ENCODE measurements at places on chromosomes 13 and 19. TPM values are rescaled to one million over a fixed set of nuclear protein-coding genes. Genes with fewer than 3 reads are reported as not detected.
A peak's percentile ranks its signal among the peaks of the same experiment; 100 is the strongest.

GRCh38 chr13:28609926-28610325, 49.0 kb upstream of the POMP start:
- DNase-seq, result no peak

- DNase-seq, result no peak
These were observed at the start of gene VSIG10L for GRCh38 chr19:51341976-51342580. Gene VSIG10L (minus strand): TSS chr19:51342139. CDS start chr19:51342124, 15 bp downstream.

- no peak for DNase-seq
These were observed 38.4 kb upstream of the PDCD5 start for GRCh38 chr19:32542477-32543108.

DNA sequence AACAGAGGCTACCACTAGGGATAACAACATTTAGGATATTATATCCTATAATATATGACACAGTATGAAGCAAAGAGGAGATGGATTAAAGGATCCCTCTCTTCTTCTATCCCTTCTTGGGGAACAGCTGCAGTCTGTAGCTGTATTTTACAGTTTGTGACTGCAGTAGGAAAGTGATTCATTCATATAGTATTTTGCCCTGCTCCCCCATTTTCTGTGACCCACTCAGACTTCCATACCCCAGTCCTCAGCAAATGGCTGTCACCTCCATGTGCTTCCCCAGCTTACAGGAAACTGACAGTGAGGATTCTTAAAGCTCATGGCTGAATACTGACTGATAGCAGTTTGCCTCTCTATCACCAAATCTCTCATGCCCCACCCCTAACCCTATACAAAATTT, 27.5 kb downstream of the MICU2 start:
- DNase-seq, result no peak

DNA sequence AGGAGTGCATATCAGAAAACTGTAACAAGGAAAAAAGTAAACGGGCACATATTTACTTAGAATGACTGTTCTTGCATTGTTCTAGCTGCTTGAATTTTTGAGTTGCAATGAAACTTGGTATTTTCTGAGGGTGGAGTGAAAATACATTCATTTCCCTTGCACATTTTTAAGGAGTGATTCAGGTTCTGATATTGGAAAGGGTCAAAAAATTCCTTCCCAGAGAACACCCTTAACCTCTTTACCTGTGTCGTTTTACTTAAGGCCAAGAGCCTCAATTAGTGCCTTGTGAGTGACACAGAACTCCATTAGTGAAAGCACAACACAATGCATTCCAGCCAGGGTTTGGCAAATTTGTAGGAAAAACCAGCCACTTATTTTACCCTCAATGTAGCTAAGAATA, 2.3 kb downstream of the ITGBL1 start:
- no peak for DNase-seq

GRCh38 chr13:38954291-38954690, 36.3 kb downstream of the STOML3 start:
- DNase-seq, result no peak

GRCh38 chr19:15433519-15434069, 14.8 kb upstream of the AKAP8L start:
- no peak for DNase-seq

DNA sequence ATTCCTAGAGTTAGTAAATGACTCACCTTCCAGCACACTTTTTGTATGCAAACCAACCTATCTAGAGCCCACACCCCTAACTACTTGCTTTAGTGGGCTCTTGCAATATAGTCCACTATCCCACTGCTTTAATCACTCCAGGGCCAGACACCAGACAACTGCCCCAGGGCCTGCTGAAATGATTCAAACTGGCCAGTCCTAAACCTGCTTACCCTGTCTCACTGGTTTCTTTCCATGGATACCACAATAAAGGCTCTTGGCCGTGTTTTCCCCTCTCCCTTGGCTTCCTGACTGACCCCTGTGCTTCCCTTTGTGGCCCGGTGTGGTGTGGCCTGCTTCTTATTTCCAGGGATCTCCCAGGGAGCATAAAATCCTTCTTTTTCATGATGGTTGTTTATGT, 14.6 kb downstream of the HS6ST3 start:
- no peak for DNase-seq

DNA sequence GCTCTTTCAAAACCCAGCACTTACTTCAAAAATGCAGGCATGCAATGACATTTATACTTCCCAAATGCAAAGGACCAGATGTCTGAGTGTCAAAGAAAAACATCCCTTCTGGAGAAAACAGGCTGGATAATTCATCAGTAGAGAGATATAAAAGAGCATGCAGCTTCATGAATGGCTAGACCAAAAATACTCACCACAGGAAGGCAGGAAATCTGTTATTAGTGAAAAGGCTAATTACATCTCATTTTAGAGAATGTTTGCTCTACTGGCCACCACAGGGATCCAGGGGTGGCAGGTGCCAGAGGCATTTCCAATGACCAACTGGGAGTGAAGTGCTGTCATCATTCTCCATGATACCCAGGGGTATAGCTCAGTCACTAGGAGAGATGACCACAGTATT, 106.5 kb downstream of the LHFPL6 start:
- DNase-seq, result no peak

DNA sequence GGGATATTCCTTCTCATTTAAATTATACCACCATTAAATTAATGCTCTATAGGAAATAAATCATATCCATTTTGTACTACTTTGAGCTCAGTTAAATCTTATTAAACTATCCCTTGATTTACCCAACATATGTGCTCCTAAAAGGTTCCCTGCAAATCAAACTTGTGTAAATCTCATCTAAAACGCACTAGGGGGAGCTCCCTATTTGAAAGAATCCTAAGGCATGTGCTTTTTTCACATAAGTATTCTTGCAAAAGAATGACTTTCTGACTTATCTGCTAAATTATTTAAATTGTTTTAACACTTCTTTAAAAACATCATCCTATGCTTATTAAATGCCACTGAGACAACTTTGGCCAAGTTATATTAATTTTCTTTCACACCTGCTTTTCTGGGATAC, 7.9 kb downstream of the INTS6 start:
- peak; percentile 32 for DNase-seq

DNA sequence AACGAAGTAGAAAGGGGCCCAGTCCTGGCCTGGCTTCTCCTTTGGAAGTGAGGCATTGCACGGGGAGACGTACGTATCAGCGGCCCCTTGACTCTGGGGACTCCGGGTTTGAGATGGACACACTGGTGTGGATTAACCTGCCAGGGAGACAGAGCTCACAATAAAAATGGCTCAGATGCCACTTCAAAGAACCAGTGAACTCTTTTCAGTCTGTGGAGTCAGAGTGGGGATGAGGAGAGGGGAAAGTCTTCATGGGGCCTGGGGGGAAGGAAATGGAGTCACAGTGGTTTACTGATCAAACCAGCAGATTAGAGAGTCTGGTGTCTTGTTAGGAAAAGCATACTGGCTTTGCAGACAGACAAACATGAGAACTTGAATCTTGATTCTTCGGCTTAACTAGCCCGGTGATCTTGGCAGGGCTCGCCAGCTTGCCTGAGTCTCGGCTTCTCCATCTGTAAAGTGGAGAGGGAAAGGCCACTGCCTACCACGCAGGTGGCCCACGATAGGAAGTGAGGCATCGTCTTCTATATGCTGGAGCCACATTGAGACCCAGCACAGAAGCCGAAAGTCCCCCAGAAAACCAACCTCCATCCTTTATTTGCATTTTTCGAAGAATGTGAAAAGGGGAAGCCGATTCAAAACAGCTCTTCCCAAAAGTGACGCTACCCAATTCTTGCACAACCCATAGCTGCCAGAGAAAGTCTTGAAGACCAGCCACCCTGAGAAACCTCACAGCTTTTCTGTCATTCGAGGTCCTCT, at the start of gene FFAR1:
TSS of gene FFAR1 (plus strand) at position 732 of the 759 bp plus-strand sequence. CDS start 3,650 bp downstream, outside the sequence.
- no peak for DNase-seq

ZNF253 gene
- 18.1 TPM for polyA plus RNA-seq

POSTN gene
- 3,426 TPM for polyA plus RNA-seq

MBD3L1 gene
- polyA plus RNA-seq, result not detected

TMIGD2 gene
- 0.47 TPM for polyA plus RNA-seq

OR7C1 gene
- 0.12 TPM for polyA plus RNA-seq

CEACAM8 gene
- polyA plus RNA-seq, result 1.1 TPM

ZNF563 gene
- not detected for polyA plus RNA-seq

FFAR1 gene
- polyA plus RNA-seq, result not detected
